NAMALWA (cell line): ENCODE measurements at places on chromosomes 2 and 18.

- no peak for DNase-seq
These were observed 145.2 kb downstream of the GALNT3 start for GRCh38 chr2:165648801-165649200.

DNA sequence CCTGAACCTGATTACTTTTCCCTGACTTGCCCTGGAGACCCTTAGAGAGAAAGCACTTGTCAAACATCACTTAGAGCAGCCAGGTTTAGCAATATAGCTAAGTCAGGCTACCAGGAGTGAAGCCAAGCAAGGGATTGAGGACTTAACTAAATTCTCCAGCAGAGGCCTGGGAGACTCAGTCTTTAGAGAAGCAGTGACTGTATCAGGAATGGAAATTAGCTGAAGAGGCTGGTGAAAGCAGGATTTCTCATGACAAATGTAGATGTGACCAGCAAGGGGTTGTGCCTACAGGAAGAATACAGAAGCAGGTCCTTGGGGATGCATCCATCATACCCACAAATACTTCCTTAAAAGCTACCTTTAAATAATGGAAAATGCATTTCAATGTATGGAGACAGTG, 368.9 kb upstream of the MEIS1 start:
- no peak for DNase-seq

- no peak for DNase-seq
These were observed 59.2 kb upstream of the PEX13 start for GRCh38 chr2:60958361-60958760.

DNA sequence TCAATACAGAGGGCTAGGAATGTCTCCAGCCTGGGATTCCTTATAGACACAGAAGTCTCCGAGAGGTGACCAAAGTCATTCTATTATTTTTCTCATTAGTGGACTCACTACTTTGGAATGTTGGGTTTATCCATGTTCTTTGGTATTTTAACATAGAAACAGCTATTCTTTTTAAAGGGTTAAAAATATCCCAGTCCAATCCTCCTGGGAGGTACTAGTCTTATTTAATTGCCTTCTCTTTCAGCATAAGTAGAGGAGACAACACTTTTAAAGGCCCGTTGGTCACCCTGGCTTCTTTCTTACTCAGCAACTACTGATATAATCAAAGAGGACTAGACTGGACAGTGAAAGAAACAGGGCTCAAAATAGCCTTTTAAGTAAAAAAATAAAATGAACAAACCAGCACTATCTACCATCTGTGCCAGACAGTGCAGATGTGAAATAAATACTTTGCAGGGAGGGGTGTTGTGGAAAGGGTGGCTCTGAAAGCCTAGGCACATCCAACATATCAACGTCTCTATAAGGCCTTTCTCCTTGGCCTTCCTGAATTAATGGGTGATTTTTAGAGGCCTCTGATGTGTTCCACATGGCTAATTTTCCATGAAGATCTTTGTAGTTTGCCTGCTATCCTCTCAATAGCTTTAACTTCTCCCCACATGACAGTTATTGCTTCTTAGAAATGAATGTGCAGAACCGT, 334.4 kb upstream of the THUMPD2 start:
- DNase-seq: no peak

DNA sequence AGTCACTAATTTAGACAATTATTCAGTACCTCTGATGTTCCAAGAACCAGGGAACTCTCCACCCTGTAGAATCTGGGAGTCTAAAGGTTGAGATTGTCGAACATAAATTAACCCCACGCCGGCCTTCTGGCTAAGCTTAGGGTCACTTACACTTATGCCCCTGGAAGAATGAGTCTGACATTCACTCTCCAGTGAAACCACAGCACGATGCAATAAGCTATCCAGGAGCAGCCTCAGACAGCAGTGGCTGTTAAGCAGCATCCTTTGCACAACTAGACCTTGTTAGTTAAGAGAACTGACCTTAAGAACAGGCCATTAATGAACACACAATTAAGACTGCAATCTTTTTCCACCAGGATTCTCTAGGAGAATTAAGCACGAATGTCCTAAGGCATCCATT, 25.0 kb downstream of the SH3YL1 start:
- no peak for DNase-seq

DNA sequence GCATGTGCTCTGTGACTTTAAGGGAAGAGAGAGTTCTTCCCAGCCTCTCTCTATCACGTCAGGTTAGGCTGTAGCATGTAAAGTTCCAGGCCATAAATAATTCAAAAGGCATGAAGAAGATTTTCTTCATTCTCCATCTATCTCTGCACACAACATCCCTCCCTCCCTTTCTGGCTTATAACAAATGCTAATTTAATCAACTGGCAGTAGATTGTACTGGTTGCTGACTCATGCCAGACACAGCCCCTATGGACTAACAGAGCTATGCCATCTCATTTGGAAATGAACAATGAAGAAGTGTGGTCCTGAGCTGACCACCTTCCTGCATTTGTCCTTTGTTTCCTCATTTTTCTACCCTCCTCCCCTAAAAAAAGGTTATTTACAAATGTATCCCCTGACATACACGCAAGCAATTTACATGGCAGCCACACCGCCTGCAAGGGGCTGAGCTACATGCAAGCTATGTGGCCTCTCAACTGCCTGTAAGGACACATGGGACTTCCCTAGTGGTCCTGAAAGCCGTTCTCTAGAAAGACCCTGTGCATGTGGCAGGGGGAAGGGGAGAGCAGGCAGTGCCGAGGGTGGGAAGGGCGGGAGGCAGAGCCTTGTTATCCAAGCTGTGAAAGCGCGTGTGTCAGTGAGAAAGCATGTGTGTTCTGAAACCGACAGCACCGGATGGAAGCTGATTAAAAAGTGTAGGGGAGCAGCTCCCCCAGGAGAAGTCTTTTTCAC, 90.9 kb upstream of the KLF7 start:
- no peak for DNase-seq

GRCh38 chr18:14935210-14935609, 187.2 kb downstream of the ANKRD30B start:
- DNase-seq: no peak

DNA sequence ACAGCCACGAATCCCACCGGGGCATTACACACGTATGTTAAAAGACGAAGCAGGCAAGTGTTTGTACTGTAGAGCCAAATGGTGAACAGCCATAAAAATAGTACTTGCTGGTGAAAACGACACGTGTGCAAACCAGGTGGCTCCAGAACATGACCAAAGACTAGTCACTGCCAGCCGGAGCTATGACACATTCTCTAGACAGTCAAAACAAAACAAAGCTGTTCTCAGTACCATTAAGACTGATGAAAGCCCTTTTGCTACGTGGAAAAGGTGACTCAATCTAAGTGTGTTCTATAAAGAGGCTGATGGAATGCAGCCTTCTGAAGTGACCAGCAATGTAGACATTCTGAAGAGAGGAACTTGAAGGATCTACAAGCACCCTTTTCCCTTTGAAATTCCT, 367.7 kb upstream of the NETO1 start:
- DNase-seq: peak; percentile 3

GRCh38 chr18:23784832-23785245, 95.6 kb downstream of the LAMA3 start:
- no peak for DNase-seq

- peak; percentile 9 for DNase-seq
These were observed 100.2 kb upstream of the SULT1C3 start for GRCh38 chr2:108139521-108139920.

DNA sequence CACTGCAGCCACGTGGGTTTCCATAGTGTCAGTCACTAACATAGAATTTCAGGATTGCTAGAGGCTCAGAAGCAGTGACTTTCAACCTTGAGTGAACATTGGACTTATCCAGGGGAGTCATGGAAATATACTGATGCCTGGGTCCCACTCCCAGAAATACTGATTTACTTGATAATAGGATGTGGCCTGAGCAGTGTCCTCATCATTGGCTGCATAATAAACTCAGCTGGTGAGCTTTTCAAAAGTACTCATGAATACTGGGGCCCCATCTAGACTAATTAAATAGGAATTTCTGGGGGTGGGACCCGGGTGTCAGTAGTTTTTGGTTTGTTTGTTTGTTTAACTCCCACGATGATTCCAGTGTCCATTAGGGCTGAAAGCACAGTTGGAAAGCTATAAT, 141.4 kb downstream of the COL4A4 start:
- DNase-seq: no peak

DNA sequence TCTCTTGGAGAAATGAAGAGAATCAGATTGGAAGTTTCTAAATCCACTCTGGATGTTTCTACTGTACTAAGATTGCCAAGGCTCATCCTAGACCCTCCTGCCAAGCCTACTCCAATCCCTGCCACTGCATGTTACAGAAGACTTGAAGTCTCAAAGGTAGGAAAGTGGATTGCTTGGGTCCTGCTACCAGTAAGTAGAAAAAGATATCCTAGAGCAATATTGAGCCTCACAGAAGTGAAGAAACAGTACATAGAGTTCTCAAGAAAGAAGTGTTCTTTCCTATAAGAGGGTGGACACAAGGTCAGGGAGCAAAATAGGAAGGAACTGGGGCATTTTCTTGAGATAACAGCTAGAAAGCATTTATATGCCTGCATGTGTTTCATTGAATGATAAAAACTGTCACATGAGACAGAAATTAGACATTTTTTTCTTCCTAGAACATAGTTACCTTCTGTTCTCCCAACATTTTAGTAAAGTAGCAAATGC, 232.9 kb downstream of the RBM43 start:
- DNase-seq: no peak

GRCh38 chr2:32963941-32964340, 17.2 kb downstream of the LTBP1 start:
- DNase-seq: no peak

DNA sequence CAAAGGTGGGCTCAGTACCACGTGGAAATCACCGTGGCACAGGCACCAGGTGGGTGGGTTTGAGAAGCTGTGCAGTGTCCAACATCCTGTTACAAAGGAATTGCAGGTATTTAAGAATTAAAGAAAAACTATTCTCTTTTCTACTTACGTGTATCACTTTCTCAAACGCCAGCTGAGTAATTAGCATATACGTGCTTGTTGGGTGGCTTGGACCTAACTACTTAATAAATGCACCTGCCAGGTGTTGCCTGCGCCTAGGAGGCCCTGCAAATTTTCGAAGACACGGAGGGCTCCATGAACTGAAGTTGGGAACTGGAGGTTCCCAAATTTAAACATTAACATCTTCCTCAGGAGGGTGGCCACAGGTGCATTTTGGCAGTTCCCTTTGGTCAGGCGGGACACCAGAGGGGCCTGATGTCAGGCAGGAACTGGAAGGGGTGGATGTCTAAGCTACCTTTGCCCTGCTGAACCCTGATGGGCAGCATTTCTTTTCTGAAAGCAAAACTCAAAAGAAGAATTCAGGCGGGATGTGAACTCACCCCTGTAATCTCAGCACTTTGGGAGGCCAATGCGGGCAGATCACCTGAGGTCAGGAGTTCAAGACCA, 84.8 kb downstream of the HS6ST1 start:
- no peak for DNase-seq

GRCh38 chr18:51537487-51537886, 340.0 kb upstream of the MEX3C start:
- peak; percentile 76 for DNase-seq

- DNase-seq: no peak
These were observed 54.4 kb downstream of the AOX1 start for GRCh38 chr2:200640176-200640575.

GRCh38 chr2:3738454-3738853, 35.1 kb downstream of the DCDC2C start:
- DNase-seq: peak; percentile 60

DNA sequence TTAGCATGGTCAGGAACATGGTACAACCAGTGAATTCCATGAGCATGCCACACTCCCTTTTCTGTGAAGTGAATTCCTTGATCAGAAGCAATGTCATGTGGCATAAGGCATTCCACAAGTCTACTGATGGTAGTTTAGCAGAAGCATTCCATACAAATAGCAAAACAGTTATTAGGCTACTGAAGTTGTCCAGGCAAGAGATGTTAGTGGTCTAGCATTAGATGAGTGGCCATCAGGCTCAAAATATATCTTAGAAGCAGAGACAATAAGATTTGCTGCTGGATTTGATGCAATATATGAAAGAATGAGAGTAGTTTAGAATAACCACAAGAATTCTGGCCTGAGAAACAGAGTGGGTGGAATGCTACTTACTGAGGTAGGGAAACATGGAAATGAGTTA, 355.3 kb upstream of the NRXN1 start:
- no peak for DNase-seq

GRCh38 chr2:174004905-174005605, 39.9 kb upstream of the SP3 start:
- no peak for DNase-seq

GRCh38 chr18:52813635-52814416, 473.8 kb downstream of the DCC start:
- DNase-seq: no peak

DNA sequence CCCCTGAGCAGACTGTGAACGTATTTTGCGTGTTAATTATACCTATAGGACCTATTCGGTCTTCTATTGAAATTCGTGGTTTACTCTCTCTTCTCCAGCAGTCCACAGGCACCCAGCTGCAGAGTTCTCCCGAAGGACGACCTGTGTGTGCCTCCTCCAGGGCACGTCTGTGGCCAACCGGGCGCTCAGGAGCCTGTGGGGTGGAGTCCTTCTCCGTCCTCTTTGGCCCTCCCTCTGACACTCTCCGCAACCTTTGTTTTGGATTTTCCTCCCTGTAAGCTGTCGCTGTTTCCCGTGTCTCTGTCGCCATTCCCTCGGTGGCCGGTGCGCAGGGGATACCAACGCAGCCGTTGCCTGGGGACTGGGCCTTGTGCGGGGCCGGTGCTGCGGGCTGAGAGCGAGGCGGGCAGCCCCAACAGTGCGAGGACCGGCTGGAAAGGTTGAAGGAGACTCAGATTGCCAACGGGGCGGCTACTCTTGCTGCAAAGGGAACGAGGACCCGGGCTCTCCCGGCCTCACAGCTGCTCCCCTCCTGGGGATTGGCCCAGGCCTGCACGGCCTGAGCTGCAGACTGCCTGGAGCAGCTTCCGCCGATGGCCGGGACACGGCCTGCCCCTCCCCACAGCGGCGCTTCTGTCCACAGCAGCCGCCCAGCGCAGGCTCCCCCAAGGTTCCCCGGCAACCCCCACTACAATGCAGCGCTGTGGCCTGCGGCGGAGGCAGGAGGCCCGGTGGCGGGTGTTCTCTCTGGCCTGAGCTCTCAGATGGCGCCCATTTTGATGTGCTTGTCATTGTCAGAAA, 221.0 kb downstream of the MTX2 start:
- DNase-seq: no peak

DNA sequence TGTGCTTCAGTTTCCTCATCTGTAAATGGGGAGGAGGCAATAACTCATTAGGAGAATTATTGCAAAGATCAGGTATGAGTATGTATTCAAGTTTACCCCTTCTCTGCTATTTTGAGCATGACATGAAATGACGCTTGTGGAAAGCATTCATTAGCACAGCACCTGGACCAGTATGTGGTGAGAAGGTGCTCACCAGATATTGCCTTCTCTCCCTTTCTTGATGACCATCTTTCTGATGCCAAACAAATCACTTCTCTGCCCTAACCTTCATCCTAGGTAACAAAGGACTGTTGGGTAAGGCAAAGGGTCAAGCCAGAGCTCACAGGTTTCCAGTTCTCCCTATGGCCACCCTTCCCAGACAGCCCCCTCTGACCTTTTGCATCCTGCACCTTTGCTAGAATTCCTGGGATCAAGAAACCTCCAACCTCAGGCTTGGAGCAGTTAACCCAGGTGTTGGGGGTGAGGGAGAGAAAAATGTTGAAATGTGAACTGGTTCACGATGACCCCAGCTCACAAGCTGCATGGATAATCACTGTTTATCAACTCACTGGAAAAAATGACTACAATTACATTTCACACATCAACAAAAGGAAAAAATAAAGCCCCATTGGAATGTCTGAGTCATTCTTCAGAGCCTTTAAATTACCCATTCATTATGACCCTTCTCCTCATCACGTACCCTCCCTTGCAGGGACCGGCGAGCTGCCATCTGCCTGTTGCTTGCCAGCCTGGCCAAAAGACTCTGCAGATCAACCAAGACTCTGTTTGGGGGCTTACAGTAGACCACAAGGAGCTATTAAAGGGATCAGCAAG, 41.6 kb downstream of the LBH start:
- no peak for DNase-seq
